Tibial nerve (tissue), 4 donors: ENCODE measurements at places on chromosomes 13 and 19. TPM values are rescaled to one million over a fixed set of nuclear protein-coding genes. Genes with fewer than 3 reads are reported as not detected.

CBLC gene
- not detected for total RNA-seq

NANOS3 gene
- total RNA-seq = not detected

GJB6 gene
- total RNA-seq = not detected

UBE2L5 gene
- not detected for total RNA-seq

PCSK4 gene
- 1.3 TPM for total RNA-seq

PPP1R13L gene
- 10.0 TPM for total RNA-seq
